ENCODE measurements at places on chromosomes 7 and 10.

DNA sequence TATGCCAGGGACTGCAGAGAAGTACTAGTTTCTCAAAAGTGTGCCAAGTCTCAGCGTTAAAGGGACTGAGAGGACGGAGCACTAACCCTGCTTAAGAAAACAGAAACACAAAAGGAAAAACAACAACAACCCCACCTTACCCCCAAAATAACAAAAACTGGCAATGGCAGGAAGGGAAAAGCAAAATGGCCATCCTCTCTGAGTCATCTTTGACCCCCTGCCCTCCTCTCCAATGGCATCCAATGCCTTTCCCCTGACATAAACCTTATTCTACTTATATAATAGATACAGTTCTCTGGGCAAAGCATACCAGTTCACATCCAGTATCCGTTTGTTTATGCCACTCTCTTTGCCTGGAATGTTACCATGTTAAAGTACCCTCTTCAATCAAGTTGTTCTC is 1.6 kb downstream of the POLR1F start:
- no peaks in the 10 kb centered on the region for H3K27me3 ChIP-seq
- no peaks in the 10 kb centered on the region for H3K36me3 ChIP-seq
- H3K4me1 ChIP-seq: peaks cover 3% of the 10 kb centered on the region
- no peak overlapping the region for H3K4me3 ChIP-seq
- H3K27ac ChIP-seq: no peak overlapping the region
- no peak for DNase-seq

DNA sequence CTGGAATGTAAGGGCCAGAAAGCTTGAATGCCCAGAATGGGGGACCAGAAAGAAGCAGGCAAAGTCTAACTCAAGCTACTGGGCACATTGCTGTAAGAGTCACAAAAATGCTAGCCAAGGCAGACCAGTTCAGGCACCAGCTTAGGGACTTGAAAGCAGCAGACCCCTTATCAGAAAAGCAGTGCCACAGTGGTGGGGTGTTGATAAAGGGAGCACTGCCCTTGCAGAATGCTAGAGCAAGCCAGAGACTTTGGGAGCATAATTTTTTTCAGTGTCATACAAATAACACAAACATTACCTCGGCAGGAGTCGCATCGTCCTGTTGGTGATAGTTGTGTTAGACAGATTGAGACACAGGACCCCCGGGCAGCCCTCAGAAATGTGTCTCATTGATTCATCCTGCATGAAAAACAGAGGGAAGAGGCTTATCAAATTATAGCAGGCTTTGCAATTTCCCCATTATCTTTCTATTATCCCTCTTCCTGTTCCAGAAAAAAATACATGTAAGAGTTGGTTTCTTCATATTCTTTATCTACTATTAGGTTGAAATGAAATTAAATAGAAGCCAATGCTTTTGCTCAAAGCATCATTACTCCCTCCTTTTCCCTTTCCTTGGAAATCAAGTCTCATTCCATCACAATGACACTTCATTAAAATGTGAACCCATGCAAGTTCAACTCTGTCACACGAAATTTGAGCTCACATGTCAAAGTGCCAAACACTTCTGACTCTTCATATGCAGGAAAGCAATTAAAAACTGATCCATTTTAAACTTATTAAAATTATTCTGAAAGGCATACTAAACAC is 13.4 kb downstream of the LRRC17 start:
- no peaks in the 10 kb centered on the region for H3K27me3 ChIP-seq
- H3K27ac ChIP-seq: no peak overlapping the region
- H3K4me3 ChIP-seq: no peak overlapping the region
- DNase-seq: no peak

- peaks cover 3% of the 10 kb centered on the region for H3K36me3 ChIP-seq
- H3K4me1 ChIP-seq: no peaks in the 10 kb centered on the region
- DNase-seq: no peak
- no peak overlapping the region for H3K27ac ChIP-seq
- H3K4me3 ChIP-seq: no peak overlapping the region
These were observed 40.0 kb upstream of the AGBL3 start for GRCh38 chr7:134946260-134946659.

DNA sequence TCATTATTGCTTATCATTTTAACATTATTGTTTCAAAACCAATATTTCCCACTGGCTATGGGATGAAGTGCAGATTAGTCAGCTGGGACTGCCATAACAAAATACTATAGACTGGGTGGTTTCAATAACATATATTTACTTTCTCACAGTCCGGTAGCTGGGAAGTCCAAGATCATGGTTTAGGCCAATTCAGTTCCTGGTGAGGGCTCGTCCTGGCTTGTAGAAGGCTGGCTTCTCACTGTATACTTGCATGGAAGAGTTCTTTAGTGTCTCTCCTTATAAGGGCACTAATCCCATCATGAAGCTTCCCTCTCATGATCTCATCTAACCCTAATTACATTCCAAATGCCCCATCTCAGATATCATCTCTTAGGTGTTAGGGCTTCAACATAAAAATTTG is 101.3 kb downstream of the CHRM2 start:
- no peaks in the 10 kb centered on the region for H3K36me3 ChIP-seq
- H3K27ac ChIP-seq: no peak overlapping the region
- H3K4me3 ChIP-seq: no peak overlapping the region
- no peaks in the 10 kb centered on the region for H3K4me1 ChIP-seq
- DNase-seq: no peak
- H3K27me3 ChIP-seq: no peaks in the 10 kb centered on the region

- H3K4me1 ChIP-seq: peaks cover 3% of the 10 kb centered on the region
- H3K27ac ChIP-seq: no peak overlapping the region
- no peak for DNase-seq
These were observed 203.8 kb upstream of the SVIL start for GRCh38 chr10:29838539-29838938.

GRCh38 chr7:3451701-3452100 is 150.6 kb downstream of the SDK1 start:
- H3K27me3 ChIP-seq: no peaks in the 10 kb centered on the region
- no peaks in the 10 kb centered on the region for H3K36me3 ChIP-seq
- no peak for DNase-seq
- H3K4me1 ChIP-seq: no peaks in the 10 kb centered on the region
- no peak overlapping the region for H3K27ac ChIP-seq

DNA sequence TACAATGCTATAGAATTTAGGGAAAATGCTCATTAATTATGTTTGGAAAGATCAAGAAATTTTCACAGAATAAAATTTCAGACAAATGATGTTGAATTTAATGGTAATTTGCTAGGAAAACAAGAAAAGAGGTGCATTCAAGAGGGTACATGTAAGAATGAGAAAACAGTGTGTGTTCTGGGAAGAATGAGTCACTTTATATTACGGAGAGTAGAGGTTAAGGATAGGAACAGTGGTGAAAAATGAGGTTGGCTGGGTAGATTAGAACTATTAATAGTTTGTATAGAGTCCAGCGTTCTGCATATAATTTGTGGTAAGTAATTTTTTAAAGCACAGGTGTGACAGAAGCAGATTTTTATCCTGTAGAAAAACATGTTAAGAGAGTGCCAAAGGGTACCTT is 336.7 kb upstream of the MBL2 start:
- no peaks in the 10 kb centered on the region for H3K4me1 ChIP-seq
- H3K36me3 ChIP-seq: no peaks in the 10 kb centered on the region
- H3K27me3 ChIP-seq: no peaks in the 10 kb centered on the region

DNA sequence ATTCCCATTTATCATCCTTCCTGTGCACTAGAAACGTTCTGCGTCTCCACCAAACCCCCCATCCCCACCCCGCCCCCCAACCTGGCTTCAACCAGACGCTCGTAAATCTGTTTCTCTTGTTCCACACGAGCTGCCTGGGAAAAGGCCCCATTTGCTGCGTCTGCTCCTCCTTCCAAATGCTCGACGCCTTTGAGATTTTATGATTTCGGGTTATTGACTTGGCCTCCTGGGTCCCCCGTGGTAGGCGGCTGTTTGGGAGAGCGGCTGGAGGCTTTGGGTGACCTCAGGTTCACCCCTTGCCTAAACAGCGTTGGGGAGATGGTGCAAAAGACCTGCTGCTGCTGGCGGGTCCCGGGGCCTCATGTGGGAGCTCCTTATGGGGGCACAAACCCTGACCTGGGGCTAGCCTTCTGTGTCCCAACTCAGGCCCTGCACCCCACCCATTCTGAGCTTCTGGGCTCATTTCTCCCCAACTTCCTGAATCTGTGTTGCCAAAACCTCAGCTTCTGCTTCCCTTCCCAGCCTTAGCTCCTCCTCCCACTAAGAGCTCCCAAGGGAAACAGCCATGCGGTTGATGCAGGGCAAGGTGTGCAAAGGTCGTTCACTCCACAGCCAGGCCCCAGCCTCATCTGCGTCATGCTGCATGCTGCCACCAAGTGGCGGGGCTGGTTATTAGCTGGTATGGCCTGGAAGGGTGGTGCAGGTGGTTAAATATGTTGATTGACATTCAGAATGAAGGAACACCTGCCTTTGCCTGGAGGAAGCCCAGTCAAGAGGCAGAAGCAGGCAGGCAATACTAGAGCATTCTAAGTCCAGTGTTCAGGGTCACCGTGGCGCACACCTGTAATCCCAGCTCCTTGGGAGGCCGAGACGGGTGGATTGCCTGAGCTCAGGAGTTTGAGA is 49.1 kb upstream of the ELN start:
- no peaks in the 10 kb centered on the region for H3K4me1 ChIP-seq
- no peak overlapping the region for H3K27ac ChIP-seq
- H3K36me3 ChIP-seq: no peaks in the 10 kb centered on the region
- H3K27me3 ChIP-seq: no peaks in the 10 kb centered on the region
- H3K4me3 ChIP-seq: no peak overlapping the region

GRCh38 chr7:157090485-157091165 is 48.1 kb upstream of the UBE3C start:
- no peak overlapping the region for H3K27ac ChIP-seq
- no peak overlapping the region for H3K4me3 ChIP-seq
- no peaks in the 10 kb centered on the region for H3K36me3 ChIP-seq
- DNase-seq: no peak
- H3K4me1 ChIP-seq: no peaks in the 10 kb centered on the region
- no peaks in the 10 kb centered on the region for H3K27me3 ChIP-seq

Measured in H1 (cell line).